Substantia nigra (tissue), 51 donors: ENCODE measurements at places on chromosomes 7 and 10.

- no peak for DNase-seq
Measured at GRCh38 chr7:20698469-20698868, 83.0 kb downstream of the ABCB5 start.

- no peak for DNase-seq
Measured at GRCh38 chr10:43199088-43199683, 60.9 kb downstream of the CSGALNACT2 start.

DNA sequence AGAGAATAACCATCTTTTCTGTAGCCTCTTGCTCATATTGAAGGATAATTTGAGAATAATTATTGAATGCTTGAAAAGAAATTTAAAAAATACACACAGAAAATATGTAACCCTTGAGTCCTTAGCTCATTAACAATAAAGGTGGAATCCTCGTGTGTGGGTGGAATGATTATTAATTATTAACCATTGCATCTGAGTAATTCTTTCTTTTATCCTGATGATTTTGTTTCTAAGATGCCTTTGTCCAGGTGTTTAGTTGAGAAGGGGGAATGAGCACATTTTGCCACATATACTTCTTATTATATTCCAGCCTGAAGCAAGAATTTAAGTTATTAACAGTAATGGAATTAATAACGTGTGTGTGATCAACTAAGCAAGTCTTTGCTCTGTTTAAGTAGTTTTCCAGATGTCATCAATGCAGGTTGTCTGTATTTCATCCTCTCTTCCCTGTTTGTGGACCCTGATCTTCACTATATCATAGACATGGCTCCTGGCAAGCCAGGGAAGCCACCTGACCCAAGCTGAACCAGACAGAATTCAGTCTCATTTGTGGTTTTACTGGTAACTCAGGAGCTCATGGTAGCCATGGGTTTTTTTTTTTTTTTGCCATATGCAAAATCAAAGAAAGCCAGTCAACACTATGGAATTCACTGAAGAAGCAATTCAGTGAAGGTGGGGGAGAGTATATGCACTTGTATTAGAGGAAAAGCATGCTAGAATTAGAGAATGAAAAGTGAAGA lies 144.3 kb downstream of the KIF20B start:
- no peak for DNase-seq

- DNase-seq = no peak
Measured at GRCh38 chr7:7977774-7978173, 9.2 kb downstream of the GLCCI1 start.

DNA sequence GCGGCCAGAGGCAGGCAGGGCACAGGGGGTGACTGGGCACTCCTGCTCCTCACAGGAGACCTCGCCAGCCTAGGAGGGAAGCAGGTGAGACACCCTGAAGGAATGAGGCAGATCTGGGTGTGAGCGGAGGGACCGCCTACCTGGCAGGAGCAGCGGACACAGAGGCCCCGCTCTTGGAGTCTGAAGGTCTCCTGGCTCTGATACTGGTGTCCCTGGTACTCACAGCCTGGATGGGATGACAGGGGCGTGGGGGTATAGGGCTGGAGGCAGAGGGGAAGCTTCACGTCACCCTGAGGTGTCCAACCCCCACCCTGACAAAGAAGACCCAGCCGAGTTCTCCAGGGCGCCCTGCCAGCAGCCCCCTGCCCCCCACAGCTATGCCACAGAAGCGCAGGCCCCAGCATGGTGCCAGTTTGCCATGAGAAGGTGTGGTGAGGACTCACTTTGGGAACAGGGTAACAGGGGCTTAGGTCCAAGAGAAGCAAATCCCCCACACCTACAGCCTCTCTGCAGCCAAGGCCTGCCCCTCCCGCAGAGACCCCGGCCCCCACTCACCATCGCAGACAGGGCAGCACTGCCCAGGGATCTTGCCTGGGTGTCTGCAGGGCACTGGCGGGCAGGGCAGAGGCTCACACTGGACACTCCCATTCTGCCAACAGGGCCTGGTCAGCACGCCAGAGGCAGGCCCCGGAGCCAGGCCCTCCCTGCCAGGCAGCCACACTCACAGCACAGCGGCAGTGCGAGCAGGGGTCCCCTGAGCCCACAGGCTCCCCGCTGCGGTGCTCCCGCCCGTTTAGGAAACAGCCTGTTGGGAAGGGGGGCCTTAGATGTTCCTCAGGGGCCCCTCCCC lies 17.0 kb downstream of the KCP start:
- DNase-seq = no peak

DNA sequence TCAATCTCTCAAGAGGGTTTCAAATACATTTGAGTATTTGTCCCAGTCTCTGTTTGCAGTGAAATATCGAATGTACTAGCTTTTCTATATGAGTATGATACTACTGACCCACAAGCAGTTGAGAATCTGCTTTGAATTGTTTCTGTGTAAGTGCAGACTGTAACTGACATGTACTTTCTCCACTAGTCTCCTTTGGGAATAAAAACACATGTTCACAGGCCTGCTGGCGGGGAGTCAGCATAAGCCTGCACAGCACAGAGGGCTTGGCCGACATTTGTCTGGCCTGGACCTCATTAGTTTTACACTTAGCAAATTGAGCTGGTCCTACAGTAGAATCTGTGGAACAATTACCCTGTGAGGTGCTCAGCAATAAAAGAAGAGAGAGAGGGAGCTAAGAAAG lies 72.6 kb downstream of the ITGB8 start:
- no peak for DNase-seq

DNA sequence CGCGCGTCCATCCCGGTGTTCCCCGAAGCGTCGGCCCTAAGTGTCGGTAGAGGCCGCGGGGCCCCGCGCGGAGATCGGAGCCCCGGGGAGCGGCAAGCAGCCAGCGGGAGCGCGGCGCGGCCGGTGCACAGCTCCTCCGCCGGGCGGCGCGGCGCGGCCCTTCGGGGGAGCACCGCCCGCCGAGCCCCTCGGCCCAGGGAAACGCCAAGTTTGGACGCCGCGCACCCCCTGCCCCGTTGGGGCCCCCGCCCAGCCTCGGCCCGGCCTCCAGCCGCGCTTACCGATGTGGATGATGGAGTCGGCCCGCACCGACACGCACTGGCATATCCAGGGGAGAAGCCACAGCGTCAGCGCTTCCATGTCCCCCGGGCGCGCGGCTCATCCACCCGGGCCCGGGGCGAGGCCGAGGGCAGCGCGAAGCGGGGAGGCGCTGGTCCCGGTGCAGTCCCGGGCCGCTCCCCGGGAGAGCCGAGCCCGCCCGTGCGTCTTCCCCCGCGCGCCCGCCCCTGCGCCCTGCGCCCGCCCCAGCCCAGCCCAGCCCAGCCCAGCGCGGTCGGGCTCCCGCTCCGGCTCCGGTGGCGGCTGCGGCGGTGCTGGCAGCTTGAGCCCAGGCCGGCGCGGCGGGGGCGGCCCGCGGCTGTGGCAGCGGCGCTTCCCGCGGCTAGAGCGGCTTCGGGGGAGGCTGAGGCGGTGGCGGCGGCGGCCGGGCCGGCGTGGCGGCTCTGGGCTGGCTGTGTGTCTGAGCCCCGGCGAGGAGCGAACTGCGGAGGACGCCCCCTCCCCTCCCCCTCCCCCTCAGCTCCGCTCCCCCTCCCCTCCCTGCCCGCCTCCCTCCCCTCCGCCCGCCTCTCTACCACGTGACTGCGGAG lies at the start of gene GRID1:
TSS of gene GRID1 (minus strand) at position 763 of the 869 bp plus-strand sequence.
- DNase-seq = peak; percentile 81

- no peak for DNase-seq
Measured at GRCh38 chr10:125709553-125710474, 9.7 kb upstream of the EDRF1 start.

GRCh38 chr7:137816696-137817320 lies 30.0 kb downstream of the DGKI start:
- DNase-seq = no peak

GRCh38 chr7:32248522-32248921 lies 178.3 kb upstream of the PDE1C start:
- DNase-seq = no peak

DNA sequence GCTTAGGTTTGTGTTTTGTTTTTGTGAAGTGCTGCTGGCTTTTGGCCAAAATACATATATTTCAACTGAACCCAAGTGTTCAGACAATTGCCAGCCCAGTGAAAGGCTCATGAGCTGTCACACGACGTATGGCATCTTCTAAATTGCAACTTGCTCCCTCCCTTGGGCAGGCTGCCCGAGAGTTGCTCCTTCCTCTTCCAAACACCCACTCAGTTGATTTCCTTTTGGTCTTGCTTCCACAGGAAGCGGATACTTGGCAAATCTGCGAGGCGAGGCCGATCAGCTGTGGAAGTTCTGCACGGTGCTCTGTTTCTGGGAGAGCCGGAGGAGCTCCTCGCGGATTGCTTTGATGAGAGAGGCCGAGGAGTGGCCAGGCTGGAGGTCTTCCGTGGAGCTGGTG lies 39.6 kb upstream of the ATP6V0A4 start:
- no peak for DNase-seq

- no peak for DNase-seq
Measured at GRCh38 chr10:27745732-27746396, at the start of gene MKX. Gene MKX, minus strand, starts transcription at chr10:27745819. Its CDS starts 2,404 bp downstream, at chr10:27743415.

GRCh38 chr7:155520114-155520513 lies 26.2 kb downstream of the CNPY1 start:
- DNase-seq = no peak

GRCh38 chr10:2921956-2922680 lies 145.2 kb upstream of the PFKP start:
- DNase-seq = no peak

DNA sequence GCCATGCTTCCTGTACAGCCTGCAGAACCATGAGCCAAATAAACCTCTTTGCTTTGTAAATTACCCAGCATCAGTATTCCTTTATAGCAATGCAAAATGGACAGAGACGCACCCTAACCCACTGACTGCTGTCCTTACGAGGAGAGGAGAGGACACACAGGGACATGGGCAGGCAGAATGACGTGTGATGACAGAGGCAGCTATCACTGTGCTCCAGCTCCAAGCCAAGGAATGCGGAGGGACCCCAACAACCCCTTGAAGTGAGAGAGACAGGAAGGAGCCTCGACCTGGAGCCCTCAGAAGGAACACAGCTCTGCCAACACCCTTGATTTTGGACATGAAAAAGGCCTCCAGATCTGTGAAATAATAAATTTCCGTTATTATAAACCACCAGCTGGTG lies 46.6 kb upstream of the EBF3 start:
- no peak for DNase-seq

DNA sequence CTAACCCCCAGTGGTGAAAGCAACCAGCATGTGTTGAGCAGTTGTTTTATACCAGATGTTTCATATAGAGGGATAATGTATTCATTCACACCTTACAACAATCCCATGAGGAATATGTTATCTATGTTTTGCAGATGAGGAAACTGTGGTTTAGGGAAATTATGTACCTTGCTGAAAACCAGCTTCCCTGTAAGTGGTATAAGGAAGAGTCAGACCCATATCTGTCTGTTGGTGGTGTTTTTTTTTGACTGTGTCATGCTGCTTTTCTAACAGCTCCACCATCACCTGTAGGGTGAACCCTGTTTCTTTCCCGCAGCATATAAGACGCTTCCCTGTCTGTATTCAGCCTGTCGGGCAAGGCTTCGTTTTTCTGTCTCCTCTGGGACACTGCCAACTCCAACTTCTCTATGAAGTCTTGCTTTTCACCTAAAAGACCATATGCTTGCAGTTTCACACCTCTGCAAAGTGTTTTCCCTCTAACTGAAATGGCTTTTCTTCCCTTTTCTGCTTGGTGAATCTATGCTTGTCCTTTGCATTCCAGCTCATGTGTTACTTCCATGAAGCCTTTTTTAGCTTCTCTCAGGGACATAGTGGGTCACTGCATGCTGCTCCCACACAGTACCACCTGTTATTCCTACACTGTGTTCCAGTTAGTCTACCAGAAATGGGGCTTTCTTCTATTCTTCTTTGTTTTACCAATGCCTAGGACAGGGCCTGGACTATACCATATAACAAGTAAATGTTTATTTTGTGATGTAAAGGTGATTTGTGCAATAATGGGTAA lies 92.8 kb downstream of the ST7 start:
- no peak for DNase-seq

- DNase-seq = no peak
Measured at GRCh38 chr10:4953405-4953804, 9.8 kb upstream of the AKR1C1 start.

GRCh38 chr7:28956608-28957063 lies 1.5 kb downstream of the TRIL start:
- no peak for DNase-seq

- no peak for DNase-seq
Measured at GRCh38 chr7:149252378-149252777, 9.6 kb upstream of the ZNF783 start.

GRCh38 chr10:88899886-88900285 lies 19.8 kb downstream of the STAMBPL1 start:
- DNase-seq = no peak

DNA sequence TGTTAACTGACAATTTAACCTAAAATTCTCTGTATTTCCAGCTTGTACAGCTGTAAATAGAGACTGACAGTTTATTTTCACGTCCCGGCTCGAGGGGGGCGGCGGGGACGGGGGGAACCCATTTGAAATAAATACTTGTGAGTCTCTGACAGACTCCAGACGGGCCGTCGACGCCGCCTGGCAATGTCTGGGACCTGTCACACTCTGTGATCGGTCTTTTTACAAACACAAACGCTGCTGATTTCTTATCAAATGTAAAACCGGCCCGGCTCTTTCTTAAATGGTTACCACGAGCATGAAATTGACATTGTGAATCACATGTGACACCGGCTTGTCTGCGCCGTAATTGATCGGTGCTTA lies 57.0 kb downstream of the UNCX start:
- DNase-seq = no peak

DNA sequence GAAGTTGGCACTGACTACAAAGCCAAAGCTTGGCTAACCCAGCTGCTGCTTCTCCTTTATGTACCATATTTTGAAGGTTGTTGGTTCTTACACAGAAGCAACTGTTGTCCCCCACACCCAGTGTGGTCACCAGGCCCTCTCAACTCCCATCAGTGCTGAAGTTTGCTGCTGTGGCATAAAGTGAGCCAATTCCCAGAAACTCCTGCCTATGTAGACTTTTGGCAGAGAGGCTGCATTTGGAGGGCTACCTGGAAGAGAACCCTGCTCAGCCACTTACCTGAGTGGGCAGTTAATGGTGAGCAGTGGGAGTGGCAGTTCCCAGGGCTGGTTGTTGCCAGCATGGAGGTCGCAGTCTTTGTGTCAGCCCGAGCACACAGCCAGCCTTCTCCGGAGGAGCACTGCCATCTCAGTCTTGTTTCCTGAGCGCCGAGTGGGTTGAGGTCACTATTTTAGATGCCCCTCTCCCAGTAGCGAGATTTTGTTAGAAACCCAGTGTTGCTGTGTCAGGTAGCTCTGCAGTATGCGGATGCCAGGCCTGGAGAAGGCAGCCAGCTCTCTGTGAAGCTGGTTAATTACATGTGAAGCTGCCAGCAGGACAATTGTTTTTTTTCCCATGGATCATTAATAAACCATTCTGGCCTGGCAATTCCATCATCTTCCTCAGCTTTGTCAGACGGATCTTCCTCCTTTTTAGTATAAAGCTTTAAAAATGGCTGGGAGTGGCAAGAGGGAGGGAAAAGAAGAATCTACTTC lies 24.5 kb downstream of the LRRC4 start:
- no peak for DNase-seq

- DNase-seq = no peak
Measured at GRCh38 chr7:4189131-4189570, 492.9 kb upstream of the FOXK1 start.
